ENCODE measurements at places on chromosomes 11 and 22. TPM values are rescaled to one million over a fixed set of nuclear protein-coding genes. Genes with fewer than 3 reads are reported as not detected.
A peak's percentile ranks its signal among the peaks of the same experiment; 100 is the strongest.

DNA sequence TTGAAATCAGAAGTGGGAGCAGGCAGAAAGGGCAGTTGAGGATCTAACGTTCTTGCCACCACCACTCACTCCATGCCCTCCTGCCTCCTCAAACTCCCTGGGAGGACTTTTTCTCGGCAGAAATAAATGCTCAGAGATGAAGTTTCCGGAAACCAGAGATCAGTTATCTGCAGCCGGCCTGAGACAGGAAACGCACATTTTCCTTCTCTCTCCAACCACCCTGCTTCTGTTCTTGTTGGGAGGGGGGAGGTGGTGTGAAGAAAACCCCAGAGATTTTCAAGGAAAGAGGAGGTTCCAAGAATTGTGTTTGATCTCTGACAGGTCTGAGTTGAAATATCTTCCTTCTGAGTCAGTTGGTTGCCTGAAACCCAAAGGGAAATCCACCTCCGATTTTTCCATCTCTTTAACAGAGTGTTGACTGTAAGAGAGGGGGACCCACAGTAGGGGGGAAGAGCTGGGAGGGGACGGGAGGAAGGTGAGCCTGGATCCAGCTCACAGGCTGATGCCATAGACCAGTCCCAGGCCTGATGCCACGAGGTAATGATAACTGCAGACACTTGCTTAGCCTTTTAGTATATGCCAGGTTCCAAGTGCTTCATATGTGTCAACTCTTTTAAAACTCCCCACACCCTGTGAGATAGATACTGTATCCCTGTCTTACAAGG, 100.8 kb downstream of the TRAF6 start:
- DNase-seq: peak; percentile 85

DNA sequence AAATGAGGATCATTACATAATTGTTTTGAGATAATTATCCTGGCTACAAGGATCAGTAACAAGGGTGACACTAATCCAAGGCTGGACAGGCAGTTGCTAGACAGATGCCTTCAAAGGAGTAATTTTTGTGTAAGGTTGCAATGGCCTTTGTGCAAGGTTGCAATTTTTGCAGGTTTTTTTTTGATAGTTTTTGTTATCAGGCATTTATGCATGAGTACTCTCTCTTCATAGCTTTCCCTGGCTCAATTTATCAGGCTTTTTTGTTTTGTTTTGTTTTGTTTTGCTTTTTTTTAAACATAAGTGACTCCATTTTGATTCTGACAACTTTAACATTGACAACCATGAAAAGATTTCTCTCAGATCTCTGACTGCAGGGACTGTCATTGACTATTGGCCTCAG, 110.2 kb downstream of the SWAP70 start:
- DNase-seq: no peak

DNA sequence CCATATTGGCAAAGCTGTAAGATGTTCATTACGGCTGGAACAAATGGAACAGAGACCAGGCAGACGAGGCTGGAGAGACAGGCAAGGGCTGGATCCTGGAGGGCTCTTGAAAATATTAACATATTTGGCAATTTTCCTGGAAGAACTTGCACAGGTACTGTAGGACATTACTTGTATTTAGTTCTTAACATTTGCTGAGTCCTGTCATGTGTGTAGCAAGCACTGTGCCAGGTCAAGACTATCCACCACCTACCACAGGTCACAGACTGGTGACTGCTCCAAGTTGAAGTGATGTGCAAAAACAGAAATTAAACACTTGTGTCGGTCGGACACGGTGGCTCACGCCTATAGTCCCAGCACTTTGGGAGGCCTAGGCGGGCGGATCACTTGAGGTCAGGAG, 58.7 kb upstream of the TNRC6B start:
- DNase-seq: no peak

- no peak for DNase-seq
Observed at GRCh38 chr11:69361048-69361447, 67.1 kb downstream of the MYEOV start.

DNA sequence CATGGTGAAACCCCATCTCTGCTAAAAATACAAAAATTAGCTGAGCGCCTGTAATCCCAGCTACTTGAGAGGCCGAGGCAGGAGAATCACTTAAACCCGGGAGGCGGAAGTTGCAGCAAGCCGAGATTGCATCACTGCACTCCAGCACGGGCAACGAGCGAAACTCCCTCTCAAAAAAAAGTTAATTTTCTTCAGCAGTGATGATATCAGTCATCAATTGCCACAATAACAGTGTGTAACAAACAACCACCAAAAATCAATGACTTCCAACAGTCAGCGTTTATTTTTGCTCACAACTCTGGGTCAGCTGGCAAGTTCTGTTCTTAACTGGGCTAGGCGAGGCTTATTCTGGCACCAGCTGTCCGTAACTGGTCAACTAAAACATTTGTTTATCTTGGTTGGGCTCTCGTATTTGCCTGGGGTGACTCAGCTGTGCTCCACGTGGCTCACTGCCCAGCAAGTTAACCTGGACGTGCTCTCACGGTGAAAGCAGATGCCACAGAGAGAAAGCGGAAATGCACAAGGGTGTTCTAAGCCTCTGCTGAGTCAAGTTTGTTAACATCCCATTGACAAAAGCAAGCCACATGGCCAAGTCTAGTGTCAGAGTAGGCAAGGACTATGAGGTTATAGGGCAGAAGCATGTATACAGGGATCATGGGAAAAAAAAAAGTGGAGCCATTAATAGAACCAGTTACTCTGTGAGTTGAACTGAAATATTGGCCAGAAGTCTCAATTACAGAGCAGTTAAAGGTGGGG, 52.1 kb downstream of the LHFPL7 start:
- DNase-seq: peak; percentile 97

DNA sequence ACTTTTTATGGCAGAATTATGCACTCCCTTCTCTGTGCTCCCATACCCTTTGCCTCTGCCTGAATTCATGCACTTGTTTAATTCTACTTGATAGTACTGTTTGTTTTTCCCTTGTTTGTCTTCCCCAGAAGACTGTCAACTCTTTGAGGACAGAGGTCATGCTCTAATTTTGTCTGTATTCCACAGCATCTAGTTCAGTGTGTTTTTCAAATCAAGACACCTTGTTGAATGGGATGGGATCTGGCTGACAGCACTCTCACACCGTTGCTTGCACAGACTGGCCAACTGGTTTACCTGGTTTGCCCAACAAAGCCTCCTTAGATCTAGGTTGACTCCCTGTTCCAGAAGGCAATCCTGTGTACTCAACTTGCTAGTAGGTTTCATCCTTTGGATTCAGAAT, 121.2 kb upstream of the TIMP3 start:
- no peak for DNase-seq

Gene PDE3B
- total RNA-seq: 11.2 TPM

Gene FAM111B
- 0.33 TPM for total RNA-seq

Gene TRAPPC4
- 60.6 TPM for total RNA-seq

Gene GTSE1
- 0.26 TPM for total RNA-seq

Gene GUCY1A2
- total RNA-seq: 0.50 TPM
